ENCODE measurements at places on chromosomes 5 and 9. TPM values are rescaled to one million over a fixed set of nuclear protein-coding genes. Genes with fewer than 3 reads are reported as not detected.

Gene BTNL8
- 47.3 TPM for total RNA-seq

Gene CD14
- 104 TPM for total RNA-seq

Gene GPX3
- total RNA-seq = 131 TPM

Gene OLFM1
- total RNA-seq = 13.4 TPM

Gene CATSPER3
- 1.0 TPM for total RNA-seq

Gene FGF1
- 0.98 TPM for total RNA-seq

Gene PRDM9
- total RNA-seq = not detected

Gene CCNB1
- 8.1 TPM for total RNA-seq

Data from mucosa of gallbladder (tissue), 1 donor.